ENCODE measurements at places on chromosomes 1 and 21. TPM values are rescaled to one million over a fixed set of nuclear protein-coding genes. Genes with fewer than 3 reads are reported as not detected.
A peak's percentile ranks its signal among the peaks of the same experiment; 100 is the strongest.

Gene KRTAP11-1
- not detected for total RNA-seq

- no peak for DNase-seq
Observed at GRCh38 chr1:23963617-23964234, 4.1 kb downstream of the PNRC2 start.

Gene METTL18
- 14.5 TPM for total RNA-seq

DNA sequence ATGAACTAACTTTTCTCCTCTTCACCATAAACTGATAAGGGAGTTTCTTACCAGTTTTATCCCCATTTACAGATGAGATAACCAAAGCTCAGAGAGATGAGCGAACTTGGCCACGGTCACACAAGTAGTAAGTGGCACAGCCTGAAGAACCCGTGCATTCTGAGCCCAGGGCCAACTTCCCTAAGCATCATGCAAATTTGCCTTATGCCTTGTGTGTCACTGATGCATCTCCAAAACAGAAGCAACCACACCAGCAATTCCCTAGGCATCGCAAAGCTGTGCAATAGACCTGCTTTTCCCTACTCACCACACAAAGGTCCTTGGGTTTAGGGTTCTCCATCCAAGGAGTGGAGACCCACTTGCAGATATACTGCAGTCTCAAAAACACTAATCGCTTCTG, 304.5 kb upstream of the KAZN start:
- DNase-seq = no peak

DNA sequence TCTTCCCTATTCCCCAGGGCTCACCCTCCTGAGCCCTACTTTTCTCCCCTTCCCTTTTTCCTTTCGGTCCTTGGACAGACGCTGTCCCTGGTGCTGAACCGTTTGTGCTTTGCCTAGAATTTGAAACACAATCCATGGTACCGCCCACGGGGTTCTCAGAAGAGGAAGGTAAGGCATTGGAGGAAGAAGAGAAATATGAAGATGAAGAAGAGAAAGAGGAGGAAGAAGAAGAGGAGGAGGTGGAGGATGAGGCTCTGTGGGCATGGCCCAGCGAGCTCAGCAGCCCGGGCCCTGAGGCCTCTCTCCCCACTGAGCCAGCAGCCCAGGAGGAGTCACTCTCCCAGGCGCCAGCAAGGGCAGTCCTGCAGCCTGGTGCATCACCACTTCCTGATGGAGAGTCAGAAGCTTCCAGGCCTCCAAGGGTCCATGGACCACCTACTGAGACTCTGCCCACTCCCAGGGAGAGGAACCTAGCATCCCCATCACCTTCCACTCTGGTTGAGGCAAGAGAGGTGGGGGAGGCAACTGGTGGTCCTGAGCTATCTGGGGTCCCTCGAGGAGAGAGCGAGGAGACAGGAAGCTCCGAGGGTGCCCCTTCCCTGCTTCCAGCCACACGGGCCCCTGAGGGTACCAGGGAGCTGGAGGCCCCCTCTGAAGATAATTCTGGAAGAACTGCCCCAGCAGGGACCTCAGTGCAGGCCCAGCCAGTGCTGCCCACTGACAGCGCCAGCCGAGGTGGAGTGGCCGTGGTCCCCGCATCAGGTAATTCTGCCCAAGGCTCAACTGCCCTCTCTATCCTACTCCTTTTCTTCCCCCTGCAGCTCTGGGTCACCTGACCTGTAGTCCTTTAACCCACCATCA, 10.4 kb downstream of the BCAN start:
- no peak for DNase-seq

- DNase-seq = no peak
Observed at GRCh38 chr1:224407571-224408293, 26.9 kb downstream of the WDR26 start.

Gene CRYBG2
- total RNA-seq = 0.85 TPM

DNA sequence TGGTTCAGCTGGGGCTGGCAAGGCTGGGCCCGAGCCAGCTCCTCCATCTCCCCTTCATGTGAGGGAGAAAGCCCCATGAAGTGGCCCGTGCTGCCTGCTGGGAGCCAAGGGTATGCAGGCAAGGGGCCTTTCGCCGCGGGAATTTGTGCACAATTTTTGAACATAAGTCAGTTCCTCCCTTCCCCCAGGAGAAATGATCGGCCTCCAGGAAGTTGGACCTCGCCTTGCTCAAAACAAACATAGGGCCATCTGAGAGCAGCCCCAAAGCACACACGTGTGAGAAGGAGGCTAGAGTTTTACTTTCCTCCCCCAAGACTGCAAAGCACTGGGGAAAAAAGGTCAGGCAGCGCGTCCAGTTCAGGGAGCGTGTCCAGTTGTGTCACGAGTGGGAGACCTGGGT, 64.7 kb downstream of the PRDM16 start:
- no peak for DNase-seq

- DNase-seq = no peak
Observed at GRCh38 chr21:31298618-31299269, 45.3 kb downstream of the TIAM1 start.

GRCh38 chr21:44053567-44053966, 41.5 kb downstream of the TRAPPC10 start:
- no peak for DNase-seq

- no peak for DNase-seq
Observed at GRCh38 chr21:31772674-31773555, 41.0 kb upstream of the SCAF4 start.

Gene DCLRE1B
- 31.2 TPM for total RNA-seq

Gene SPATC1L
- total RNA-seq = 5.0 TPM

Gene PKNOX1
- 22.8 TPM for total RNA-seq

DNA sequence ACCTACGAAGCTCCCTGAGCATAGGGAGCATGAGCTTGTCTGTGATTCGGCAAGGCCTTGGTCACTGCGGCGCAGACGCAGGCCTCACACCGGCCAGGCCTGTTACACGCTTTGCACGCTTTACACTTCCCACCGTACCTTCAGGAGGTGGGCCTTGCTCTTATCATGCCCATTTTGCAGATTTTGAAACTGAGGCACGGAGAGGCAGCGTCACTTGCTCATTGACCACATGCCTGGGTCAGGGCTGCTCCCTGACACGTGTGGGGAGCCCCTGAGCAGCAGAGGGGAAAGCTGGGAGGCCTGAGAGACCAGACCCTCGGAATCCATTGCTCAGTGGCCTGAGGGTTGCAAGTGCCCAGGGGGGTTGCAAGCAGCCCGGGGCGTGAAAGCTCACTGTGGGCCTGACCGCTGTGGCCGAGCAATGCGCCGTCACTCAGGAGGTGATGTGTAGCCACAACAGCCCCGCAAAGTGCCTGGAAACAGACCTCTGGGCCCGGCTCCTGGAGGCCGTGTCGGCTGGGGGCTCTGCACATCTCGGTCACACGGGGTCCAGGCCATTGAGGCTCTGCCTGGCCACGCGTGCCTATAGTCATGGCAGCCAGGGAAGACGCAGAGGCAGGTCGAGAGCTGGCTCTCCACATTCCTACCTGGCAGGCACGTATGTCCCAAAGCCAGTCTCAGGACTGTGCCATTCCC, 6.9 kb downstream of the ARHGEF16 start:
- DNase-seq = no peak

DNA sequence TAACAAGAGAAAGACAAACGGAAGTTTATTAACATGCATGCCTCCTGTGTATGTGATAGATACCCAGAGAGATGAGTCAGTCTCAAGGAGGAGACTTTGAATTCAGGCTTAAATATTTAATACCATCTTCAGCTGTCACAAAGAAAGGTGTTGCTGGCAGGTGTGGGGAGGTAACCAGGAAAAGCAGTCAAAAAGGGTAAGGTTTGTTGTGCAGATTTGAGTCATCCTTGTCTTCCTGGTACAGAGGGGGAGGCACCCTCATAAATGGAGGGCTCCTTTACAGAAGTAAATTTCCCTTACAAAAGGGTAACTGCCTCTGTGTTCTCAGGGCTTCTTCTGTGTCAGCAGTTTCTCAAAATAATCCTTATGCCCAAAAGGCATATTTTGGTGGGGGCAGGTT, 75.2 kb upstream of the B3GALT5 start:
- no peak for DNase-seq

Gene HTR1D
- not detected for total RNA-seq

Gene KPRP
- not detected for total RNA-seq

DNA sequence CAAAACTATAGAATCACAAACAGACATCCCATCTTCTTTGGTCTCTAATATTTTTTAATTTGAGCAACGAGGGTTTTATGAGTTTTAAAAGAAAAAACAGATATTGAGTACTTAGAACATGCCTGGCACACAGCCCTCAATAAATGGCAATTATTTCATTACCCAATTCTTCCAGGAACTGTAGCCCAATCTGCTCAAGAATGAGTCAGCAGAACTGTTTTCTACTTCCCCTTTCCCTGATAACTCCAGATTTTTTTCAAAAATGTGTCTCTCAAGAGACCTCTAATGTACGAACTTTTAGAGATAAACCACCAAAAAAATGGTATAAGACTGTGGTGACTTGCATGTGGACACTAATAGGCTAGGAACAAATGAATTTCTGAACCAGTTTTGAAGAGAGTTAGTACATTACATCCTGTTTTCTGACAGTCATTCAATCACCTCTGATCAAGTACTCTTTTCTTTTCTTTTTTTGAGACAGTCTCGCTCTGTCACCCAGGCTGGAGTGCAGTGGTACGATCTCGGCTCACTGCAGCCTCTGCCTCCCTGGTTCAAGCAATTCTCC, 11.5 kb downstream of the ABL2 start:
- no peak for DNase-seq

Gene CSMD2
- not detected for total RNA-seq

- no peak for DNase-seq
Observed at GRCh38 chr1:100443811-100444571, 91.7 kb downstream of the CDC14A start.

Gene THEM5
- not detected for total RNA-seq

Gene IGSF9
- 0.11 TPM for total RNA-seq

Gene TCHH
- 0.11 TPM for total RNA-seq

GRCh38 chr1:67217417-67217816, 51.2 kb downstream of the IL23R start:
- no peak for DNase-seq

- DNase-seq = no peak
Observed at GRCh38 chr1:110504226-110504625, 14.7 kb downstream of the KCNA10 start.

Gene SPOCD1
- total RNA-seq = not detected

Gene RNPEP
- total RNA-seq = 33.2 TPM

GRCh38 chr21:45974073-45975019, 7.2 kb upstream of the COL6A1 start:
- no peak for DNase-seq

DNA sequence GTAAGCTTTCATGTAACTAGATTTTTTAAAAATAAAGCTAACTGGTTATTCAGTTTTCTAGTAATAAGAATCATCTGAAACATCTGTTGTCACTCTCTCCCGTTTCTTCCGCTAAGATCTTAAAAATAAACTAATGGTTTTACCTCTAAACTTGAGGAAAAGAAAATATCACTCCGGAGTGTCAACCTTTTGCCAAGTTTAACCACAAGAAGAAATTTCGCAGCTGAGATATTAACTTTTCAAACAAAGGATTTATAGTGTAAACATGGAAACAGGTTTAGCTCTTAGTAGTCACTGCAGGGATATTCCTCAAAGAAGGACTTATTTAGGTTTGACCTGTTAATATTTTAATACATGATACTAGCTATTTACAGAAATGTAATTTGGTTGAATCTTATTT, 954.9 kb downstream of the ADGRL2 start:
- no peak for DNase-seq

DNA sequence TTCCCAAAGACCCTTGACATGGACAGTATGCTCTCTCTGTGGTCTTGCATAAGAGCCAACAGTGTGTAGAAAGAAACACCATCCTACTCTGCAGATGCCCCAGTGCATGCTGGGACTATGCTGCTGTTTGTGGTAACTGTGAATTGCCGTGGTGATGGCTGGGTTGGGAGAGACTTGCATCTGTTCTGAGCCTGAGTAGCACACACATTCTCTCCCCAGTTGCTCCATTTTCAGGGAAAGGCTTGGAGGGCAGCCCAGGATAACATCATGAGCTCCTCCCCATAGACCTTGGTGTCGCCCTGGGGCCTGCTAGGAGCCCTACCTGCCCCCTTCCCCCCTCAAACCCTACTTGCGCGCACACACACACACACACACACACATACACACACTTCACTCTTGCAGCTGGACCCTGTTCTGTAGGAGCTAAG, 120.9 kb upstream of the IPO9 start:
- DNase-seq = no peak

Gene CD247
- 133 TPM for total RNA-seq

GRCh38 chr1:94463056-94463764, 45.0 kb downstream of the ABCD3 start:
- DNase-seq = no peak

Gene PDZK1
- not detected for total RNA-seq

DNA sequence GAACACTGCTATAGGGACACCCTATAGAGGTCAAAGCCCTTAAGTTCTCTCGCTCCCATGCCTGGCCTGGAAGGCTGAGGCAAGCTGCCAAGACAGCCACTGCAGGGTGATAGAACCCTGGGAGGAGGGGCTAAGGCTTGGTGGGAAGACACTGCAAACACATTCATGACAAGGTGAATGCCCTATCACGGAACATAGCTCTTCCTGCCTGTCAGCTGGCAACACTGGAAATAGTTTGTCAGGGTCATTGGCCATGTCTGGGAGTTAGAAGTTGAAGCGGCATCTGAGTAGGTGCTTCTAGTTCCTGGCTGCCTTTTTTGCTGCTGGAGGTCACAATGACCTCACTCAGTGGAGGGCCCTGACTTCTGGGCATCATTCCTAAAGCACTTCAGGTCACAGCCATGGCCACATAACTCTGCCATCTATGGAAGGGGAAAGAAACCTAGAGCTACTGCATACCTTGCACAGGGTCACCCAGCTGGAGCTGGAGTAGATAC, 4.2 kb downstream of the FABP3 start:
- no peak for DNase-seq

- DNase-seq = no peak
Observed at GRCh38 chr1:102858695-102859094, 249.6 kb downstream of the COL11A1 start.

Gene IL19
- total RNA-seq = not detected

GRCh38 chr1:11453742-11454491, 25.0 kb upstream of the DISP3 start:
- no peak for DNase-seq

DNA sequence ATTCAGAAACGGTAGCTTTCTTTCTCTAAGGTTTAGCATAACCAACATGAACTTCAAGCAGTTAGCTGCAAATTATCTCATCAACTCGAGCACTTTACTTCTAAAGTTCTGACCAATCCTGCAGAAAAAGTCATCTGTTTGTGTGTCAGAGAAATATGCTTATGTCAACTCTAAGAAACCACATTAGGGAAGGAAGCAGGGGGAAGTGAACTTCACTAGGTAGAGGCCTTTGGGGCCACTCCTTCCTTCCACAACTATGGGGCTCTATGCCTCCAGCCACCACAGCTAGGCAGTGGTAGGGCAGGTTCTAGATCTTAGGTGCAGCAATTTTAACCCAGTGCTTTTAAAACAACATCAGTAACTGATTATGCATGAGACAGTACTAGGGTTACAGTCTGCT, 375.9 kb downstream of the DSCAM start:
- DNase-seq = no peak

GRCh38 chr1:24486331-24487065, 16.1 kb upstream of the RCAN3 start:
- DNase-seq = peak; percentile 62

Gene KRTAP20-1
- not detected for total RNA-seq

All from CD8-positive, alpha-beta memory T cell (primary cell).